Posterior cingulate gyrus (tissue), 11 donors: ENCODE measurements at places on chromosomes 1 and 21.

GRCh38 chr21:33892853-33893252 is 22.8 kb downstream of the ATP5PO start:
- DNase-seq, result no peak

DNA sequence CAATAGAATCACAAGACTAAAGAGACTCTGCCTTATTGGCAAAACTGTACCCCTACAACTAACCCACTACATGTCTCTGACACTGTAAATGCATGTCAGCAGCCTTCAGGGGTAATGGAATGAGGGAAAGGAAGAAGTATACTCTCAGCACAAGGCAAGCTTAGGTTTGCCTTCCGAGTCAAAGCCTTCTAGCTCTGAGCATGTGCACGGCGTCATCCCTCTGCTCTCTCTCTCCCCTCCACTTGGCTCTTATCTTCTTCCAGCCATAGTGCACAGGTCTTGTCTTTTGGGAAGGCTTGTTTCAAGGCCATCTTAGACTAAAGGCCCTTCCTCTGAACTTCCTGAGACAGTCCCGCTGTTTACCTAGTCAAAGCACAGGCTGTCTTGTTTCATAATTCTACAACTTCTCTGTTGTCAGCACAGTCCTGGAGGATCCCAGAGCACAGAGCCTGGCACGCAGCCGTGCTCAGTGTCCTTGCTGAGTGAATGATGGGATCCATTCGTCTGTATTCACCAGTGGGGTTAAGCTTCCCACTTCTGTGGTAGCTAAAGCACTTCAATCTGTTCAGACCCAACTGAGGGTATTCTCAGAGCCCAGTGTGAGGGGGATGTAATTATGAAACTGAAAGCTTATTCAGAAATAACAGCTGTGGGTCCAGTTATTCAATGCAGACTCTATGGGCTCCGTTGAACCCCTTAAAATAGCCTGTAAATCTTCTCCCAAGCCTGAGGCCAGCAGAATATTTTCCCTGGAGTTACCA is 166.5 kb upstream of the PLD5 start:
- no peak for DNase-seq

- DNase-seq, result no peak
These were observed 90.1 kb upstream of the RAVER2 start for GRCh38 chr1:64654519-64655341.

GRCh38 chr1:81678779-81679178 is 122.0 kb upstream of the ADGRL2 start:
- no peak for DNase-seq

DNA sequence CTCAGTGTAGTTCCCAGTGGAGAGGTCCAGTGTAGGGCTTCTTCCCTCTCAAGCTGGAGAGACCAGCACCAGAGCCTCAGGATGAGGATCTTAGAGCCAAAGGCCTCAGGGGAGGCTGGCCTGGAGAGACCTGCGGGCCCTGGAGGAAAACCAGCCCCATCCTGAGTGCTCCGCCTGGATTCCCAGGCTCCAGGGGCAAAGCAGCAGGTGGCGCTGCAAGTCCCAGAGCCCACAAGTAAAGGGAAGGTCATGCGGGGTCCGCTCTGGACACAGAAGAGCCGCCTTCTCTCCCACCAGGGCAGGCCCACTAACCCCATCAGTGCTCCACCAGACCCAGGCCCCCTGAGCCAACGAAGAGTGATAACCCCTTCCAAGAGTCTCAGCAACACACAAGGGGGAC is 22.7 kb downstream of the PGBD5 start:
- no peak for DNase-seq

GRCh38 chr1:153623101-153623500 is 4.2 kb downstream of the S100A13 start:
- no peak for DNase-seq

- DNase-seq, result peak; percentile 97
These were observed 37.1 kb upstream of the ARHGEF10L start for GRCh38 chr1:17502326-17502778.

GRCh38 chr21:27480841-27481261 is 514.0 kb upstream of the ADAMTS5 start:
- no peak for DNase-seq

DNA sequence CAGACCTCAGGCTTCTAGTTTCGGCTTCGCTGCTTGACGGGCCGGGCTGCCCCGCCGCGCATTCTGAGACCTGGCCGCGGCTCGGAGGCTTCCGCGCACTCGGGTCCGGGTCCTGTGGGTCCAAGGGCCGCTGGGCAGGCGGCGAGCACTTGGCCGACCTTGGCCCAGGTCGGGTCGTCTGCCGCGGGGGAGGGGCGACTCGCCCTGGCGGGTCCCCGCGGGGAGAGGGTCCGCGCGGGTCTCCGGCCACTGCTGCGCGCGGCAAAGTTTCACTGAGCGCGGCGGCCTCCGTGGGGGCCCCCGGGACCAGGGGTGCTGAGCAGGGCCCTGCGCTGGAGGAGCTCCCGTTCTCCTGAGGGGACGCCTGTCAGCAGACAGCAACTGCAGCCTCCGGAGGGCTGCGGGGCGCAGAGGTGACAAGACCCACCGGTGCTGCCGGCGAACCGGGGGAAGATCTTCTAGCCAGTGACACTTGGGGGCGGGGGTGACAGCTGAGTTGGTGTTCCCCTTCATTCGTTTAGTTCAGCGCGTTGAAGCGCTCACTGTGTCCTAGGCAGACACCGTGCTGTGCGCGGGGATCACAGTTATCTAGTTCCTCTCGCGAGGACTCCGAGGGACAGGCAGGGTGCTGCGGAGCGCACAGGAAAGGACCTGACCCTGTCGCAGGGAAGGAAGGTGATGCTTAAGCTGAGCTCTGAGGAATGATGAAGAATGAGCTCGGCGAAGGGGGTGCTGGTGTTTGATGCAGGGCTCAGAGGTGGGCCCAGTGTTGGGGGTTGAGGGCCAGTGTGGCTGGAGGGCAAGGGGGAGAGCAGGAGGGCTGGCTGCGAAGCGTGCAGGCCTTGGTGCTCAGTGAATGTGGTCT is 725 bp downstream of the MTFR1L start:
- DNase-seq, result no peak

DNA sequence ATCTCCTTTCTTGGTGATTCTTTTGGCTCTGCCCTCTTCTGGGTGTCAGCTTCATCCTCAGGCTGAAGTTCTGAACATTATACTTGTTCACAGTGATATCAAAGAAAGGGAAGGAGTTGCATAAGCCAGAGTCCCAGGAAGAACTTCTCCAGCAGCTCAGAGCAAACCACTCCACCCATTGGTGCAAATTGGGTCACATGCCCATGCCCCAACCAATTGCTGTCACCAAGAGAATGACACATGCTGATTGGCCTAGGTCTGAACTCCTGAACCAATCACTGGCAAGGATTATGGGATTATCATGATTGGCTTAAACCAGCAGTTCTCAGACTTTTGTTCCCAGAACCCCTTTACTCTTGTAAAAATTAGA is 256.5 kb upstream of the TMEM51 start:
- DNase-seq, result no peak

GRCh38 chr1:87091425-87091824 is 177.0 kb downstream of the HS2ST1 start:
- no peak for DNase-seq

DNA sequence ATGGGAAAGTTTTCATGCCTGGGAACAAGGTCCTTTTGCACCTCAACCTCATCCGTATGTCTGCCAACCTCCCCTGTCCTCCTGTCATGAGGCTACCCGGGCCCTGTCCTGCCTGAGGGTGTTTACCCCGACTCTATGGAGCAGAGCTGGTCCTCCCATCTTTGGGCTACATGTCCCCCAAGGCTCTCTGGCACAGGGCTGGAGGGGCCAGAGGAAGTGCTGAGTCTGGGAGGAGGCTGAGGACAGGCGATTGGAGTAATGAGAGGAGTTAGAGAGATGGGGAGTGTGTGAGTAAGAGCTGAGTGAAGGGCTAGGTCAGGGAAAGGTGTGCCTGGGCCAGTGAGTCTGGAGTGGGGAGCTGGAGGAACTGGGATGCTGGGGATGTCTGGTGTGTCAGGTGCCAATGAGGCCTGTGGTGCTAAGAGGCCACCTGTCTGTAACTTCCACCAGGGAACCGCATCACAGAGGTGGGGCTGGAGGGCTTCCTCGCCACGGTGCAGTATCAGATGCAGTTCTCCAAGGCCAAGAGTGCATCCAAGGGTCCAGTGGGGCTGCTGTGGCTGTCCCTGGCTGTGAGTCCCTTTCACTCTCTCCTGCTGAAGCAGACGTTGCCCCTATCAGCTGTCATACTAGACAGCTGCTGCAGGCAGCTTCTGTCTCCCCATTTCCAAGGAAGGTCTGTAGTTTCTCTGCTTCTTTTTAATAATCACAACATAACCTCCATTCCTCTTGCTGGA is 11.7 kb downstream of the LRRC71 start:
- no peak for DNase-seq

GRCh38 chr1:30977511-30977910 is 69.0 kb upstream of the SDC3 start:
- no peak for DNase-seq

DNA sequence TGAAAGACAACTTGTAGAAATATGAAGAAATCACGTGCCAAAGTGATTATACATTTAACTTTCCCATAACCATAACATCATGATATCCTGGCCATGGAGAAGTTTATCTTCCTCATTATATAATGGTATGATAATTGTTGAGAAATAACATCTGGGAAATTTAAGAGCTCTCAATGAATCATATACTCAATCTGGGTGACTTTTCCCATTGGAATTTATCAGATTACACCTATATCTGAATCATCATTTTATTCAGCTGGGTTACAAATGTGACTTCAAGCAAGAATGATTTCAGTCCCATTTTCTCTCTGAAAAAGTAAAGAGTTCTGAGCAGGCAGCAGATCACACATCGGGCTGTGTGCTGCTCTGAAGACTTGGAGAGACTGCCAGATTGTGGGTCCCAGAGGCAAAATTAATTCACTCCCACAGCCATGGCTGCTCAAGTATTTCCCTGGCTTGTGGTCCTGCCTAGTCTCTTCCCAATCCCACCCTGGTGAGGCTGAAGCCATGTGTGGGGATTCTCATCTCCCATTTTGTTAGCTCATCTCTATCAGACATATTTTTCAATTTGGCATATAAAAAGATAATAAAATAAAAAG is 278.0 kb downstream of the MRPL39 start:
- no peak for DNase-seq

DNA sequence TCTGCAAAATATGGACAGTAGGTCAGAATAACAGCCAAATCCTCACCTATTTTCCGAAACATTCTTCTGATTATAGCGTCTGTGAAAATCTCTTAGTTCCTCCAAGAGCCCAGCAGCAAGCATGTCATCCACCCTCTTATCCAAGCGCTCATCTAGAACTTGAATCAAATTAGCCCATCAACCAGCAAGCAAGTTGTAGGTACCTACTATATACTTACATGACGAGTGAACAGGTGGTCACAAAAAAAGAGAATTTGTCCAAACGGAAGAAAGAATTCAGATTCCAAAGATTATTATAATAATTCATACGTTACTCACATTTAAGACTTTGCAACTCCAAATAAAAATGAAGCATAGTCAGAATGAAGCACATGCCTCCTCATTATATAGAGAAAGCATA is 35.4 kb downstream of the TRIT1 start:
- no peak for DNase-seq

- no peak for DNase-seq
These were observed 140.0 kb downstream of the VAV3 start for GRCh38 chr1:107824946-107825345.

DNA sequence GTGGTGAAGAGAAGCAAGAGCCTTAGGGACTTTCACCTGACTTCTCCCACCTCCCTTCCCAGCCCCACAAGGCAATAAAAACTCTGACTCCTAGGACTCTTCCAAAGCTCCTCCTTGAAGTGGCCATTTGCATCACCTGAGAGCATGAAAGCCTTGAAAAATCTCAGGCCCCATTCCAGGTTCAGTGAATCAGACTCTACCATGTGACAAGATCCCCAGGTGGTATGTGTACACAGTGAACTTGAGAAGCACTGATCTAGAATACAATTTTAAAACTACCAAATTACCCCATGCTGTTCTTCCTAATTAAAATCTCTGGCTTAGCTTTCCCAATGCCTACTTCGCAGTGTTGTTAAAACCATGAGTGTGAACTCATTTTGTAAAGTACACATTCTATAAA is 195.1 kb upstream of the SAMSN1 start:
- DNase-seq, result no peak

- DNase-seq, result no peak
These were observed 635 bp upstream of the MMEL1 start for GRCh38 chr1:2633366-2633935.

DNA sequence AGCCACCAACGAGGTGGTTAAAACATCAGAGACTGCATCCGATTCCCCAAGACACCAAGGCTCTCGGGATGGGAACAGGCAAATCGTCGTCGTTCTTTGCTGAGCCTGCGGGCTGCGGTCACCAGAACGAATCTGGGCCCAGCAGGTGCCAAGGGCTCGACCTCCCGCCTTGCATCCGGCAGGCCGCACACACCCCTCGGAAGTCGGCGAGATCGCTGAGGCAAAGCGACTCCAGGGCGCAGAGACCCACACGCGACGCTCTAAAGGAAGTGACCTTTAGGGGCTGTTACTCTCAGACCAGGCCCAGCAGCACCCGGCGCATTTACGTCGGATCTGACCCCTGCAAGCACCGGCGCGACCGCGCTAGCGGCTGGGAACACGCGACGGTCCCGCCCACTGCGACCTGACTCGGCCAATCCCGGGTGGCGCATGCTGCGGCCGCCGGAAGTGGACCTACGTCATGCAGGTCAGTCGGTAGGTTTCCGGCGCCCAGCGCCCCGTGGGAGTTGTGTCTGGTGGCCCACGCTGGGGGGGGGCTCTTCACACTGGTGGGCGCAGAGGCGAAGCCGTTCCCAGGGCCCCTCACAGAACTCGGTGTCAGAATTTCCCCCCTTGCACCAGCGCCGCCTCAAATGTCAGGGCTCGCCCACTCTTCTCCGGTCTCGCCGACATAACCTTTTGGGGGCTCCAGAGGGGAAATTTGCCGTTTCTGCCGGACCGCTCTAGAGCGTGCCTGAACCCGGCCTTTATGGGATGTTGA is 7.5 kb upstream of the PARK7 start:
- DNase-seq, result peak; percentile 100

GRCh38 chr1:204287466-204287891 is 72.2 kb downstream of the PLEKHA6 start:
- no peak for DNase-seq

GRCh38 chr1:156481527-156481926 is 19.0 kb downstream of the MEF2D start:
- DNase-seq, result no peak

- no peak for DNase-seq
These were observed 18.4 kb upstream of the TNFRSF1B start for GRCh38 chr1:12148160-12148957.

GRCh38 chr1:155696524-155696923 is 7.6 kb downstream of the DAP3 start:
- no peak for DNase-seq

DNA sequence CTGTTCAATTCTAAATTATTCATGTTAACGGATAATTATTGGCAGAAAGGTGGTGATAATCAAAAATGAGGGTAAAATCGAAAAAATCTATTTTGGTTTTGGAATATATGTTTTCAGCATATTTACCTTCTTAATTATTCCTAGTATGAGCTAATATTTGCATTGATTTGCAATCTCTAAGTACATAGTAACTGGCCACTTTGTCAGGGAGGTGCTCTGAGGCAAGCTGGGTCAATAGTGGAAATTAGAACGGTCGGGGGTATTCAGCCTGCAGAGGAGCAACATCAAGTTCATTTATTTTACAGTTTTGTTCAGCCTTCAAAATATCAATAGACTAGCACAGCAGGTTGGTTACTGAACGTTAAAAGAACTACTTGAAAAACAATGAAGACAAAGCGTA is 1.8 kb downstream of the OTUD7B start:
- DNase-seq, result no peak

GRCh38 chr1:230262867-230263567 is 163.1 kb downstream of the PGBD5 start:
- DNase-seq, result no peak
